ENCODE measurements at places on chromosomes 6 and 20.

- no peak for DNase-seq
Measured at GRCh38 chr6:26275663-26276062, 89.3 kb upstream of the BTN3A2 start.

GRCh38 chr6:158081657-158081935, 86.5 kb downstream of the SERAC1 start:
- DNase-seq: no peak

DNA sequence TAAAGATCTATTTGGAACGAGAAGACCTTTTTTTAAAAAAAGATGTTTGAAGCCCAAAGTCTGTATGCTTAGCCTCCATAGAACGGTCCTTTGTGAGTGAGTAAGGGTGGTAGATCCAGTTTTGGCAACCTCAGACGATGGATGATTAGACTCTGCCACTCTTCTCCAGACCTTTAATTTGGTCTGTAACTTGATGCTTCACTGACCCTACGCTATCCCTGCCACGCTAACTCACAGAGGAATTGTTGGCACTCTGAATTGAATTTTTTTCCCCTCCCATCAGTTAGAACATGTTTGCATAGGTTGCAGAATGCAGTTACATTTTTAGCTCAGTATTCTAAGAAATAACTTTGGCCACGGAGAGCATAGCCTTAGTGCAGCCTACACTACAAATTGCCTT, 15.8 kb upstream of the DEK start:
- DNase-seq: no peak

DNA sequence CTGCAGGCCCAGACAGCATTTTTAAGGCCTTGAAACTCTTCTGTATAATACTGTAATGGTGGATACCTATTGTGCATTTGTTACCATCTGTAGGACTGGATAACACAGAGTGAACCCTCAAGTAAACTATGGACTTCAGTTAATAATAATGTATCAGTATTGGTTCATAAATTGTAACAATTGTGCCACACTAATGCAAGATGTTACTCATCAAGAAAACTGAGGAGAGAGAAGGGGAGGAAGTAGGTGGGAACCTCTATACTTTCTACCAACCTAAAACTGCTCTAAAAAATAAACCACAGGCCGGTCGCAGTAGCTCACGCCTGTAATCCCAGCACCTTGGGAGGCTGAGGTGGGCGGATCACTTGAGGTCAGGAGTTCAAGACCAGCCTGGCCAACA, 10.8 kb downstream of the MAPK13 start:
- DNase-seq: no peak

DNA sequence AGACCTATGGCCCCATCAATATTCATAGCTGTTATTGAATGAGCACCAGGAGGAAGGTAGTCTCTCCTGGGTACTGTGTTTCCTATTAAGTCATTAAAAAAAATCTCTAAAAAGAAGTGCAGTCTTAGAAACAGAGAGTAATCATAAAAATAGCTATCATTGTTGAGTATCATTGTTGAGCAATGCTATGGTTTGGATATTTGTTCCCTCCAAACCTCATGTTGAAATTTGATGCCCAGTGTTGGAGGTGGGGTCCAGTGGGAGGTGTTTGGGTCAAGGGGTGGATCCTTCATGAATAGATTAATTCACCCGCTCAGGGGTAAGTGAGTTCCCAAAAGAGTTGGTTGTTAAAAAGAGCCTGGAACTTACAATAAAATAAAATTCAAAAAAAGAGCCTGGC, 88.1 kb upstream of the IYD start:
- DNase-seq: no peak

DNA sequence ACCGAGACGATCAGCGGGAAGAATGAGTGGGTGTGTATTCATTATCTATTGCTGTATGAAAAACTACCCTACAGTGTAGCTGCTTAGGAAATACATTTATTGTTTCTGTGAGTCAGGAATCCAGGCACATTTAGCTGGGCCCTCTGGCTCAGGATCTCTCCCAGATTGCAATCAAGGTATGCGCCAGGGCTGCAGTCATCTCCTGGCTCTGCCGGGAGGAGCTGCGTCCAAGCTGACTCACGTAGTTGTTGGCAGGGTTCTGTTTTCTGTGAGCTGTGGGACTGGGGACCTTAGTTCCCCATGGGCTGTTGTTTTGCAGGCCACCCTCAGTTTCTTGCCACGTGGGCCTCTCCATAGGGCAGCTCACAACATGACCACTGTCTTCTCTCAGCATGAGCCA, 68.2 kb upstream of the FUCA2 start:
- no peak for DNase-seq

DNA sequence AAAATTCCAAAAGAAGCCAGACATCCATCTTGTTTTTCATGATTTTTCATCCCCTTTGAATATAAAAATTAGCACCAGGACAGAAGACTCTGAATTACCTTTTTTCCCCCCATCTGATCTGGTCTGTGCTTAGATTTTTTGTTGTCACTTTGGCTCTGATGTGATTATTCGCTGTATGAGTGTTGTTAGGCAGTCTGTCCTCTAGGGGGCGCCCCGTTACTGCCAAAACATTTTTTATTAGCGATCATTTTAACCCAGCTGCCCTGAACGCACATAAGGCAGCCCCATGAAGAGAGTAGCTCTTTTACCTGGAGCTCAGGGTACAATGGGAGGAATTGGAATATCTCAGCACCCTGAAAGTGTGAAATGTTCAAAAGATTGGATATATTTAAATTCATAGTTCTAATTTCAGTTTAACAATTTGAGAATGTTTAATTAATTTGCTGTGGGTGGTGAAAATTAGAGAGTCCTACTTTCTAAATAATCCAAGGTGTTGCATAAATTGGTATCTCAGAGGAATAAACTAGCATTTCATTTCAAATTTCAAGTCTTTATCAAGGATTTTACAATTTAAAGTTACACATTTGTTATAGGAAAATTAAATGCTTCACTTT, 60.8 kb downstream of the PRPH2 start:
- peak; percentile 82 for DNase-seq

GRCh38 chr6:154363821-154364220, 7.2 kb upstream of the IPCEF1 start:
- DNase-seq: no peak

GRCh38 chr6:112997421-112998085, 650.4 kb downstream of the RFPL4B start:
- DNase-seq: no peak

DNA sequence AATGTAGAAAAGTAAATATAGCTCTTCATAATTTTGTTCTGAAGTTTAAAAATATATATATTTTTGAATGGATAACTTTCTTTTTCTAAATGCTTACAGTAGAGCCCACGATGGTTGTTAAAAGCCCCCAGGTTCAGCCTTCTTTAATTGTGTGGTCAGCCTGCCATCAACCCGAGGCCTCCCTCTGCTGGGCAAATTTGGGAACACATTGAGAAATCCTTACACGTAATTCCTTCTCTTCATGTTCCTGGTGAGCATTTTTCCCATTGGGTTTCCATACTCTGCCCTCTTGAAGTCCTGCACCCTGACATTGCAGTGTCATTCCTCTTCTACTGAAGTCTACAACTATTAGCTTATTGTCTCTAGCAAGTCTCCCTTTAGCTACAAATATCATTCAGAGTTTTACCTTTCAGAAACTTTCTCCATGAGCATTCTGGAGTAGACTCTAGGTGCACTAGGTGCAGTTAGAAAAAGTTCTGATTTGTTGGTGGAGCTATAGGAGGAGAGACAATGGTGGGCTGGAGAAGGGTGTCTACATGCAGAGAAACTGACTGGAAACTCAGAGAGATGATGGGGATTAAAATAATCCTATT, 40.6 kb downstream of the TRIM38 start:
- peak; percentile 33 for DNase-seq

DNA sequence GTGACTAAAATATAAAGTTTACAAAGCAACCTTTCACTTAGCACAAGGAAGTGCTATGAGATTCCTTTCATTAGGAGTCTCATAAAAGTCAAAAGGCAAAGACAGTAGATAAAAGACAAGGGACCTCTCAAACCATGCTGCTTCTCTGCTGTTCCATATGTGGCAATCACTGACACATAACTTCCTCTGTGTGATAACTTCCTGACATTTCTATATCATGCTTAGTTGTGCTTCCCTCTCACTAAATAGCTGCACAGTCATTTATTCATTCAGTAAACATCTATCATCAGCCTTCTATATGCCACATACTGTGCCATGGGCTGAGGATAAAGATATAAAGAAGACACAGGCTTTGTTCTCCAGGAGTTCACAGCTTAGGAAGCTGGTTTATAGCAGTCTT, 214.8 kb upstream of the GRIK2 start:
- DNase-seq: no peak

DNA sequence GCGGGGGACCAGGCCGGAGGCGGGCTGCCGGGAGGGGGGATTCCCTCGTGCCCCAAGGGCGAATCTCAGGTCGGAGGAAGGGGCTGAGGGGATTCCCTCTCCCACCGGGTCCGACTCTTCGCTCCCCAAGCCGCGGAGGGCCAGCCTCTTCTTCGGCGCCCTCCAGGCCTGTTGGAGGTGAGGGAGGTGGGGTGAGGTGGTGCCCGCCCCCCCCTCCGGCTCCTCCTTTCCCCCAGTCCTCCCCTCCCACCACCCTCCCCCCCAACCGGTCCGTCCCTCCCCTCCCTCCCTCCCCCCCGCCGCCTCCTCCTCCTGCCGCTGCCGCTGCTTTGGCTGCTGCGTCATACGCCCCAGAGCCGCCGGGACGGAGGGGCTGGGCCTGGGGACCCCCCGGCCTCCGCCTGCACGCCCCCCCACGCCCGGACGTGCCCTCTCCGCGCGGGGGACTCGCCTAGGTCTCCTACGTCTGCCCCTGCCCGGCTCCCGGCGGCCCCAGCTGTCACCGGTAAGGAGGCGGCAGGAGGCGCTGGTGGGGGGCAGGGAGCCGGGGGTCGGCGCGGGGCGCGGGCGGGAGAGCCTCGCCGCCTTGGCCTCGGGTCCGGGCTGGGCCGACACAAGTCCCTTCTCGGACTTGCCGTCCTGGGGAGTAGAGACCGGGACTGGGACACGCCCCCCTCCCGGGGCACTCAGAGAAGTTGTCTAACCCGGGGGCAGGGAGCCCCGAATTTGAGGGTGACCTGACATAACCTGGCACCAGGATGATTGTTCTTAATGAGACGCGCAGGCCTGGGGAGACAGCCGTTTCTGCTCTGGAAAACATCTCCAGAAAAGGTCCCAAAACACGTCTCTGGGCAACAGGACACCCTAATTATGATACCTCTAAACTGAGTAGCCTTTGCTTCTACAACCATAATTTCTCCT, at the start of gene PHF1:
Gene PHF1 (plus strand): TSS at position 304 of the 921 bp plus-strand sequence. CDS start 1,250 bp downstream, outside the sequence.
- no peak for DNase-seq

DNA sequence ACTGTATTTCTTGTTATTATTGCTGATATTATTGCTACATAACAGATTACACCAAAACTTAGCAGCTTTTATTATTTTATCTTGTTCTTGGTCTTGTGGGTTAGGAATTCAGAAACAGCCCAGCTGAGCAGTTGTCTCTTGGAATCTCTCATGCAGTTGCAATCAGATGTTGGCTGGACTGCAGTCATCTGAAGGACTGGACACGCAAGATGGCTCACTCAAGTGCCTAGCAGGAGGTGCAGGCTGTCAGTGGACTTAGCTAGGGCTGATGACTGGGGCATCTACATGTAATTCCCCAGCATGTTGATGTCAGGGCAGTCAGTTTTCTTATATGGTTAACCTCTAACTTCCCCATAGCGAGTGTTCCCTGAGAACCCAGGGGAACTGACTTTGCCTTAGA, 128.6 kb upstream of the PLCB4 start:
- DNase-seq: no peak

GRCh38 chr6:104218116-104218515, 641.6 kb downstream of the HACE1 start:
- no peak for DNase-seq

DNA sequence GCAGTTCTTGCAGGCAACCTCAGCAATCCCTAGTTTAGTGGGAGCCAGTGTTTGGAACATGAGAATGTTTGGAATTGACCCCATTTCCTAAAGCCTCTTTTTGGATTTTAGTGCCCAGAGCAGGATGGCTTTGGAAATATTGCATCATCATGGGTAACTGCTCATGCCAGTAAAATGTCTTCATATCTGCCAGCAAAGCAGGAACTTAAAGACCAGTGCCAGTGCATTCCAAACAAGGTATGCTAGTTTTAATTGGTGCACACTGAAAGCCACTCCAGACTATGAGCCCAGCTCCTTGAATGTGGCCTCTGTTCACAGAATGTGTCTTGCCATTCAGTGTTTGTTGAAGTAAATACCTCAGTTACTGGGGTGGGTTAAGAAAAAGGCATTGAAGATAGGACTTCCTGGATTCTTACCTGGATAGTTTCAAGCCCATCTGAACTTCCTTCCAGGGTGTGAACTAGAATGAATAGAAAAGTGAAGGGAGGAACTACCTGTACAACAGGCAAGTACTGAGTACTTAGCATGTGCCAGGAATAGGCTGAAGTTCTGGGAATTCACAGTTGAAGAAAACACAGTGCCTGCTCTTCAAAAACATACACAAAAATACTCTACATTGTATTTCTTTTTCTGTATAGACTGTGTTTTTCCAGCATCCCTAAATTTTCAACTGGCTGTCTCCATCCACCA, 70.5 kb downstream of the COL19A1 start:
- no peak for DNase-seq

- no peak for DNase-seq
Measured at GRCh38 chr6:108763931-108764579, 84.2 kb upstream of the ARMC2 start.

GRCh38 chr6:90096818-90097217, 199.8 kb downstream of the BACH2 start:
- DNase-seq: no peak

- no peak for DNase-seq
Measured at GRCh38 chr20:62357187-62357667, 9.9 kb downstream of the LAMA5 start.

DNA sequence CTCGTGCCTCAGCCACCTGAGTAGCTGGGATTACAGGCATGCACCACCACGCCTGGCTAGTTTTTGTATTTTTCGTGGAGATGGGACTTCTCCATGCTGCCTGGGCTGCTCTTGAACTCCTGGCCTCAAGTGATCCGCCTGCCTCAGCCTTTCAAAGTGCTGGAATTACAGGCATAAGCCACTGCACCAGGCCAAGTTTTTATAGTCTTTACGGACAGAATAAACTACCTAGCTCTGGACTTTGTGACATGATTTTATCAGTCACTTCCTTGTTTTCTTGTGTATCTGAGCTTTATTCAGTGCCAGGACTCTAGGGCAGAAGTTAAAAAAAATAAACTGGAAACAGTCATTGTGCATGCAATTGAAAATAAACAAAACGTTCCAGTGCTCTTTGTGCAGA, 46.7 kb upstream of the RALGAPA2 start:
- DNase-seq: no peak

- DNase-seq: no peak
Measured at GRCh38 chr6:5215799-5216198, 45.0 kb downstream of the LYRM4 start.
